Mammary epithelial cell (primary cell): ENCODE measurements at places on chromosomes 6 and 20. TPM values are rescaled to one million over a fixed set of nuclear protein-coding genes. Genes with fewer than 3 reads are reported as not detected.

The GSTA2 gene
- total RNA-seq, result not detected in 2 replicates

DNA sequence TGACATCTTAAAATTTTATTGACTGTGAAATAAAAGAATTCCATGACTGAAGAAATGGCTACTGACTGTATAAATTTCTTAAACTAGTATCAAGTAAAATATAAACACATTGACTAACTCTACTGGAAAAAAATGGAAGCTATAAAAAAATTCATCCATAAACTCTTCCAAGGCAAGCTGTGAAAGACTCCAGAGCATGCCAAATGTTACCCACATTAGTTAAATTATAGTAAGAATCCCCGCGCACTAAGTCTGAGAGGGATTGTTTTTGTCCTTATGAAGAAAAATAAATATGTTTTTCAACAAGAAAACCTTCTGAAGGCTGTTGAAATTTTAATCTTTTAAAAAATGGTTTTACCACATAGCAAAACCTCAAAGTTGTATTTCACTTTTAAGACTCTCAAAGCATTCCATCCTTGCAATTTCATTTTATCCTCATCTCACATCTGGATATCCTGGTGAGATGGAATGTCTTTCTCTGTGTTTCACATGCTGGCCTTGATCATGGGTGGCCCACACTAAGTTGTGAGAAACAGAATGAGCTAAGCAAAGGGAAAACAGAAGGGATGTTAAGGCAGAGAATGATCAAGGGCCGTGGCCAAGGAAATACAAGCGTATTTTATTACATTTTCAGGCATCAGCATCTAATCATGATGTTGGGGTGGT lies 732.5 kb downstream of the KIF16B start:
- DNase-seq, result no peak

The MDFI gene
- total RNA-seq, result 137 TPM

The DNAAF9 gene
- 23.7 TPM for total RNA-seq

- no peak for DNase-seq
Measured at GRCh38 chr20:47762699-47763268, 22.5 kb downstream of the SULF2 start.

DNA sequence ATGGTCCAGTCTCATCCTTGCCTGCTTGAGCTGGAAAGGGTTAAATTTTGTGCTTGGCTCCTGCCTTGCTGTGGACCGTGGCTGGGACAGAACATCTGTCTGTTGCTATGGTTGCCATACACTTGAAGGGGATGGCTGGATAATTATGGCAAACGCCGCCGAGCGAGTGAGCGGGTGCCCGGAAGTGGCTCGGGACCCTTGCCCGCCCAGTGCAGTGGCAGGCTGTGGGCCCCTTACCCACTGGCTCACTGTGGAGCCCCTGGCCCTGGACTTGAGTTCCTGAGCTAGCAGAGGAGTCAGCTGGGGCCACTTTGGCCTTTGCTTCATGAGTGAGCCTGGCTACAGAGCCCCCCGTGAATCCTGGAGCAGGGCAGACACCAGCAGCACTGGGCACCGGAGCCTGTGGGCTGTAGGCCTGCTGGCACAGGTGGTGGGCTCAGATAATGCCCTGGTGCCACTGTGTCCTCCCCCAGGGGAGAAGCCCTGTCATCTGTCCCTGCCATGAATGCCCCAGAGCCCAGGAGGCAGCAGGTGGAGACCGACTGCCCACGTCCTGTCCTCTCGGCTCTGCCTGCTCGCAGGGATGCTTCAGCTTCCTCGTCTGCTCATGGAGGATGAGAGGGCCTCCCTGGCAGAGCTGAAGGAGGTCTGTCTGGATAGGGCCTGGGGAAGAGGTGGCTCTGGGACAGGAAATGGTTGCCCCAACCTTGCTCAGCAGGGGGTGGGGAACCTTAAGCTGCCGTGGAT lies 25.5 kb upstream of the NOL4L start:
- DNase-seq, result no peak

DNA sequence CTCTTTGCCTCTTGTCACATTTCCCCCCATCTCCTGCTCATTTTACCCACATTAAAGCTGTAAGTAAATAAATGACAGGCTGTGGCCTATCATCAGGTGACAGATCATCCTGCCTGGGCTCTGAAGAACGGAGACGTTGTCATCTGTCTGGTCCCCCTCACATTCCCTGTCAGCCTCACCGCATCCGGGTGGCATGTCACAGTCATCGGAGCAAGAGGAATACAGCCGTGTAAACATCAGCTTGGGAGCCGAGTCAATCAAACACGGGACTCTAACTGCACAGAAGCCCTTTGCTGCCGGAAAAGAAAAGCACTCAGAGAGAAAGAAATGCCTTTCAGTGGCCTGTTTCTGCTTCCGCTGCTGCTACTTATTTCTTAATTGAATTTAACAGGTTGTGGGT lies 371.9 kb upstream of the ID4 start:
- DNase-seq, result no peak

DNA sequence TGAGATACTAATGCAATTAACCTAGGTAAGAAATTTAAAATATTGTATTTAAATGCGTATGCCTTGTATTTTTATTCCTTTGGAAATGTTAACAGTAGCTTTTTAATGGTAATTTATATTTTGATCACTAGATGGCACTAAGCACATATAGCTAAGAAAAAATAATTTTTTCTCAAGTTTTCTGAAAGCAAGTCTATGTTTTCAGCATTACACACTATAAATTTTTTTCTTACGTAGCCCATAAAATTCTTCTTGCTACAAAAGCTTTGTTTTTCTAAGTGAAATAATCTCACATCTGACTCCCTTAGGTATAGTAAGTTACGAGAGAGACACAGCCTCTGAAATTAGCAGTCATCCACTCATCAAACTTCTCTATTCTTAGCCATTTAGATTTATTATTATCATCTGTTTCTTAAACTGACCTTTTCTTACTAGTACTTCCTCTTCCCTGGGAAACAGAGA lies 35.7 kb downstream of the TSPYL4 start:
- no peak for DNase-seq

- peak; percentile 16 for DNase-seq
Measured at GRCh38 chr6:153084393-153084792, 46.7 kb downstream of the RGS17 start.

DNA sequence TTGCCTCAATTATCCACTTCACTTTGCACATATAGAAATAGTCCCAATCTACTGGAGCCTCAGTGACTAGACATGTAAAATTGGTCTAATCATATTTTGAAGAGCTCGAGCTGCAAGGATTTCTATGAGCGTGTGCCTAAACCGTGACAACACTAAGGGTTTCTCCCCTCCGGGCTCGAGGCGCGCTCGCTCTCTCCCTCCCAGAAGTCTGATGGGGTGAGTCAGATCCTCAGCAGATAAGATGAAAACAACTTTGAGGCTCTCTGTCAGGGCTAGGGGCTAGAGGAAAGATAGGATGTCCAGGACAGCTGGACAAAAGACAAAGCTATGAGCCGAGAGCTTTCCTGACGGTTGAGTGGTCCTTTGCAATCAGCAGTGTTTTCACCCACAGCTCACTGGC lies 16.8 kb downstream of the GNAS-AS1 start:
- DNase-seq, result no peak

GRCh38 chr6:55917751-55918415 lies 42.5 kb upstream of the BMP5 start:
- DNase-seq, result no peak

GRCh38 chr20:57842720-57843119 lies 132.9 kb upstream of the PMEPA1 start:
- DNase-seq, result no peak
